Stomach (tissue), 19 donors: ENCODE measurements at places on chromosomes 16 and 17. TPM values are rescaled to one million over a fixed set of nuclear protein-coding genes. Genes with fewer than 3 reads are reported as not detected.
A peak's percentile ranks its signal among the peaks of the same experiment; 100 is the strongest.

NPIPA7 gene
- total RNA-seq: 15.6 TPM

ZPBP2 gene
- total RNA-seq: not detected

CHST5 gene
- total RNA-seq: not detected

ABCC3 gene
- 1,043 TPM for total RNA-seq

GRCh38 chr17:31296142-31296541 lies 897 bp downstream of the OMG start:
- no peak overlapping the region for H3K4me3 ChIP-seq
- no peaks in the 10 kb centered on the region for H3K27me3 ChIP-seq
- no peaks in the 10 kb centered on the region for H3K36me3 ChIP-seq
- no peak for DNase-seq
- no peak overlapping the region for H3K27ac ChIP-seq

DNA sequence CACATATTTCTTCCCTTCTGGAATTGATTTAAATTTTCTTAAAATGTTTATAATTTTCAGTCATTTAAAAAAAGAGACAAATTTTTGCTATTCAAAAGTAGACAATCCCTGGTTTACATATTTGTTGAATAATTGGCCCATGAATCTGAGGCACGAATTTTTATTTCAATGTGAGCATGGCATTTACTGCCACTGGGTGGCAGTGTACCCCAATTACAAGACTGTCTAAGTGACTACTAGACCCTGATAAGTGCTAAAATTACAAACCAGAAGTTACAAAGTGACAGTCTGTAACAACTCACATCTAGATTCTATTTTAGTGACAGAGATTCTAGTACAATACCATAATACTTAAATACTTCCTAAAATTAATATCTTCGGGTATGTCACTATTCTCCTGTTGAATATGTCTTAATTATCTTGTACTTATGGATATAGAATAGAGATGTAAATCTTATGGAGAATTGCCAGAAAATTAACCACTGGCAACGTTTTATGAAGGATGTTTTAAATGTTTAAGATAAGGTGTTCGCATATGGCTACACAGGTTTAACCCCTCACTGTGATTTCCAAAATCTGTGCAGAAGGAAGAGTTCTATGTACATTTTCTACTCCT lies 235.8 kb downstream of the MAP2K4 start:
- H3K27me3 ChIP-seq: no peaks in the 10 kb centered on the region
- H3K27ac ChIP-seq: no peak overlapping the region
- peak; percentile 53 for DNase-seq
- H3K4me3 ChIP-seq: no peak overlapping the region
- no peaks in the 10 kb centered on the region for H3K4me1 ChIP-seq
- no peaks in the 10 kb centered on the region for H3K36me3 ChIP-seq

- H3K27ac ChIP-seq: no peak overlapping the region
- no peak overlapping the region for H3K4me3 ChIP-seq
- DNase-seq: no peak
- H3K4me1 ChIP-seq: no peaks in the 10 kb centered on the region
- H3K36me3 ChIP-seq: peaks cover 100% of the 10 kb centered on the region
Measured at GRCh38 chr17:35841101-35841500, 27.6 kb downstream of the HEATR9 start.

DNA sequence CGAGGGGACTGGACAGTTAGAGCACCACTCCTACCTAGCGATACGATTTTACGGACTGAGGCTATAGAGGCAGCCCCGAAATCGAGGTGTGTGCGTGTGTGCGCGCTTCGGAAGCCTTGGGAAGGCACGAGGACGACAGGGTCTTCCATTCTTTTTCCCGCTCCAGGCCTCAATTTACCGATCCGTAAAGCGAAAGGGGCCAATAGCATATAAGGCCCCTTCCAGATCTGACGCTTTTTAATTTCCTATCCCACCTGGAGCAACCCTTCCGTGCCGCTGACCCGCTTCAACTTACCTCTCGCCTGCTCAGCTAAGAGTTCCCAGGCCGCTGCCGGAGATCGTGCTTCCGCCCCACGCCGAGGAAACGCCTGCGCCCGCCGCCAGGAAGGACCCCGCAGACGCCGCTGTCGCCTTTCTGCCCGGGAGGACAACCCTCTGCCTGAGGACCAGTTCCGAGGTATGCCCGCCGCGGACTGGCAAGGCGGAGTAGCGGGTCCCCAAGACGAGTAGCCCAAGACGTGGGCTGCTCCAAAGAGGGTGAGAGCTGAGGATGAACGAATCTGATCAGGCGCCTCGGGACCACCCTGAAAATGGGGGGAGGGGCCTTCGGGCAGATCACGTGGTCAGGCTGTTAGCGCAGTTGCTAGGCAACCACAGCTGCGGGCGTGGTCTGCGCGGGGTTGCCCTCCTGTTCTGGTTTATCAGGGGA lies at the start of gene EFTUD2:
EFTUD2 (minus strand) TSS at position 372 of the 709 bp plus-strand sequence. CDS start 4,924 bp downstream, outside the sequence.
- H3K36me3 ChIP-seq: peaks cover 17% of the 10 kb centered on the region
- H3K27ac ChIP-seq: peak within 1 kb of the TSS; percentile 93
- H3K4me3 ChIP-seq: peak within 1 kb of the TSS; percentile 94
- peak; percentile 92 for DNase-seq

DNA sequence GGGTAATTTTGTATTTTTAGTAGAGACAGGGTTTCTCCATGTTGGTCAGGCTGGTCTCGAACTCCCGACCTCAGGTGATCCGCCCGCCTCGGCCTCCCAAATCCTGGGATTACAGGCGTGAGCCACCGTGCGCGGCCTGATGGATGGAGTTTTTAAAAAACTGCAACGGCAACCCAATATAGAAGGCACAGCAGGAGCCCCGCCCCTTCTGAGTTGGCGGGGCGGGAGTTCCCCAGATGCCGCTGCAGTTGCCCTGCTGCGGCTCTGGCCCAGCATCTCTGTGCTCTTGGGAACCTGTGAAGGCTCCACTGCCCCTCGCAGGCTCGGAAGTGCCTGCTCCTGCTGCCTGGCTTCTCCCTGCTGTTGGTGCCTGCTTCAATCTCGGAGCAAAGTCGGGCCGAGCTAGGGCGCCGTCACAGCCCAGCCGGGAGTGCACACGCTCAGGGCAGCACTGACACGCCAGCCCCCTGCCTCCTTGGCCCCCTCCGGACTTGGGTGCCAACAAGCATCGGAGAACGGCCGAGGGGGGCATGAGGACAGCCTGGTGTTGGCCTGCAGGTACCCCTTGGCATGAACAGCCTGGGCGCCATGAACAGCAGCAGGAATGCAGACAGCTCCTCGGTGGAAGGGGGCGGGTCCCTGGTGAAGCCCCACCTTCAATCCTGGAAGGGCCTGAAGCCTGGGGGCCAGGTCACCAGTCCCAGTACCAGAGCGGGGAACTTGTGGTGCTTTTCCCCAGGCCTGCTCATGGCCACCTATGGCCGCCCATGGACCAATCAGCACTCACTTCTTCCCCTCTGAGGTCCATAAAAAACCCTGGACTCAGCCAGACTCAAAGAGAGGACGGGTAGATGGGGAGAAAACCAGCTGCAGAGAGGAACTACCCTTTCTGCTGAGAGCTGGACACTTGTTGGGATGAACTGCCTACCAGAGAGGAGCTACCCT lies 2.3 kb upstream of the NT5M start:
- peaks cover 9% of the 10 kb centered on the region for H3K4me1 ChIP-seq
- H3K27me3 ChIP-seq: no peaks in the 10 kb centered on the region
- DNase-seq: peak; percentile 72
- peak overlapping the region; percentile 40 for H3K4me3 ChIP-seq
- no peaks in the 10 kb centered on the region for H3K36me3 ChIP-seq
- peak overlapping the region; percentile 44 for H3K27ac ChIP-seq

DNA sequence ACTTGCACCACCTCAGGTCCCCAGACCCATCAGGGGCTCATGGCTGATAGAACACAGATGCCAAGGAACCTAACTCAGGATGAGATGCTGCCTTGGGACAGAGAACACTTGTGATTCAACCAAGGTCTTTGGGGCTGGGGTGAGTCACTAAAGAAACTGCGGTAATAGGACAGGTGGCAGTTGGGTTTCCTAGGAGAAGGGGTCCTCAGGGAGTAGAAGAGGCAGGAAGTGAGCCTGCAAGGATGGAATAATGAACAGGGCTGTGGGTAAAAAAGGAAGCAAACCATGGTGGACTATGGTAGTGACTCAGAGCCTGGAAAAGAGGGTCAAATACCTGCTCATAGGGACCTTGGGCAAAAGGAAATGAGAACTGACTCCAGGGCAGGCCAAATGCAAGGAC lies 6.5 kb upstream of the PNPO start:
- H3K27me3 ChIP-seq: no peaks in the 10 kb centered on the region
- DNase-seq: no peak
- H3K36me3 ChIP-seq: peaks cover 13% of the 10 kb centered on the region
- H3K27ac ChIP-seq: no peak overlapping the region
- H3K4me1 ChIP-seq: peaks cover 10% of the 10 kb centered on the region

GRCh38 chr17:9205520-9206409 lies 184.5 kb downstream of the NTN1 start:
- peaks cover 5% of the 10 kb centered on the region for H3K4me1 ChIP-seq
- no peaks in the 10 kb centered on the region for H3K36me3 ChIP-seq
- DNase-seq: no peak
- no peak overlapping the region for H3K4me3 ChIP-seq
- peak overlapping the region; percentile 52 for H3K27ac ChIP-seq
- H3K27me3 ChIP-seq: no peaks in the 10 kb centered on the region

GRCh38 chr16:49952386-49952785 lies 72.6 kb upstream of the CNEP1R1 start:
- H3K27me3 ChIP-seq: no peaks in the 10 kb centered on the region
- H3K4me3 ChIP-seq: no peak overlapping the region
- DNase-seq: no peak

GRCh38 chr17:63291258-63291657 lies 154.8 kb downstream of the CYB561 start:
- no peaks in the 10 kb centered on the region for H3K36me3 ChIP-seq
- H3K27me3 ChIP-seq: no peaks in the 10 kb centered on the region
- H3K4me3 ChIP-seq: no peak overlapping the region
- no peak for DNase-seq
- H3K4me1 ChIP-seq: no peaks in the 10 kb centered on the region

DNA sequence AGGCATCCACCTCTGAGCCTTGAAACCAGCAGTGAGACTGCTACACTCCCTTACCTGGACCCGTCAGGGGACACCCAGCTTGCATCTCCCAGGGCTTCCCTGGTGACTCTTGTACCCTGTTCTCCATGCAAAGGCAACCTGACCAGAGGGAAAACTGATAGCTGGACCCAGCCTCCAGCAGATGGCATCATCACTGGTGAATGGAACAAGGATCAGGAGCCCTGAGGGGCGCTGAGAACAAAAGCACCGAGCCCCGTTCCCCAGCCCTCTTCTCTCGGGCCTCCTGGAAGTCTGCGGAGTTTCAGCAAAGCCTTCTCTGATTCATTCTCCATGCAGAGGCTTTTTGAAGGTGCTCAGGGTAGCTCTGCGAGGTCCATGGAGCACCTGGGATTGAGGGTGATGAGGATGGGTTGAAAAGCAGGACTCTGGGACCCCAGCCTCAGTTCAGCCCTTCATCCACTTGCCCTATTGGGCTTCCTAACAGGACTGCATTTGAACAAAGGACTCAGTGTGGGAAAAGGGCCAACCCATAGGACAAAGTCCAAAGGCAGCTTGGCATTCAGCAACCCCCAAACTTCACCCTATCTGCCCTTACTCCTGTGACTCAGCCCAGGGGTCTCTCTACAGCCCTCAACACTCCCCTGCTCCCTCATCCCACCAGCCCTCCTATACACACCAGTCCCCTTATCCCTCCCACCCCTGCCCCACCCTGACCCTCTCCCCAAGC lies 45.0 kb upstream of the LHX1 start:
- H3K4me1 ChIP-seq: peaks cover 12% of the 10 kb centered on the region
- DNase-seq: peak; percentile 56
- no peak overlapping the region for H3K4me3 ChIP-seq
